ENCODE measurements at places on chromosomes 6 and 20.

DNA sequence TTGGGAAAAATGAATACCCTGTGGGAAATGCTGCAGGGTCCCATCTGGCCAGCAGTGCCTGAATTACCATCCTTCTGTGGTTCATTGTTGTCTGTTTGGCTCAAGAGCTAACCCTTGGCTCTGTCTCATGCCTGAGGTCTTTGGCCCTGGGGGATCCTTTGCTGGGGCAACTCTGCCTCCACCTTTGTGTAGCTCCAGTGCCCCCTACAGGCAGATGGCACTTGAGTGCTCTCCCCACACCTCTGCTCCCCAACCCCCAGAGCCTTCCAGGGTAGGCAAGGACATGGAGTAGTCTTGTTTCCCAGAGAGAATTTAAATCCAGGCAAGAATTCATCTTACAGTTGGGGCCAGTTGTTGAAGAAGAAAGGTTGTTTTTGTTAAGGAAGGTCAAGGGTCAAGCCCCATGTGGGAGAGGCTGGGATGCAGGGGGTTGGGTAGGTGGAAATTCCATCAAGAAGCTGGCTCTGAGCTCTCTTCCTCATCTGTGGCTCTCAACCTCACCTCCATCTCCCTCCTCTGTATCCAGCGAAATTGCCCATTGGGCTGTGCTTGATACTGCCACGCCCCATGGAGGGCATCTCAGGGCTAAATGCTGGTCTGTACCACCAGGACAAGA, 44.2 kb downstream of the ZNF831 start:
- peak; percentile 44 for DNase-seq

DNA sequence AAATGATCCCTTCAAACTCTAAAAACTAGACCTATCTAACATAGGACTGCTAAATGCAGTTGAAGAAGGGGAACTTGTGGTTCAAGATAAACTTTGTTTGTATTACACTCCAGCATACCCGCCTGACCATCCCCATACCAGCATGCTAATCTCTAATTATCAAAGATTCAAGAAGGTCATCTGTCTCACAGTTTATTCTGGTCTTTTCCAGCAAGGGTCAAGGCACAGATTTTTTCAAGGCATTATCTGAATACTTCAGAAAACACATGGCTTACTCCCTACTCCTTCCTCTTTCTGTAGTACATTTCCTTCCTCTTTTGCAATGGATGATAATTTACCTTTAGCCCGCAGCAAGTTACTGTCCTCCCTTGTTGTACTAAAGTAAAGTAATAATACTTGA, 174.1 kb downstream of the PKHD1 start:
- no peak for DNase-seq

GRCh38 chr20:37042986-37043972, 52.5 kb downstream of the RBL1 start:
- DNase-seq: no peak

DNA sequence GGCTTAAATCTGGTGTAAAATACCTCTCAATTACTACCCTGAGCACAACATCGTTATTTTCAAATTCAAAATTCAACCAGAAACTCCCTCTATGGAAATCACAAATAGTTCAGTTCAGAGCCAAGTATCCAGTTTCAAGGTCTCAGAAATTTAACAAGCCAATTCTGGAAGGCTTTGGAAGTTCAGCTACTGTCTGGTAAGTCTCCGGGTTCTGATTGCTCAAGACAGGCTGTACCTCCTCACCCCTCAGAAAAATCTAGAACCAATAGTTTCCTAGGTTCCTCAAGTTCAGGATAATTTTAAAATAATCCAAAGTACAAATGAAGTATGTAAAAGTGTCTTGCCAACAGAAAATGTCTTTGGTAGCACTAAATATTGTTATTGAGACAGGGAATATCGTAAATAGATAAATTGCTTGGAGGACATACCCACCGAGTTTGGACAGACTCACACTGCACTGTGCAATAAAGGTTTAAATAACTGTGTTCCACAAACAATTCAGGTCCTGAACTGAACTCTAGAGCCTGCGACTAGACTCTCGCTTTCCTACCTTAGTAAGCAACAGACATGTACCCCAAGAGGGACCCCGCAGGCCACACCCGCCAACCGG, 729 bp downstream of the ATG5 start:
- DNase-seq: no peak

DNA sequence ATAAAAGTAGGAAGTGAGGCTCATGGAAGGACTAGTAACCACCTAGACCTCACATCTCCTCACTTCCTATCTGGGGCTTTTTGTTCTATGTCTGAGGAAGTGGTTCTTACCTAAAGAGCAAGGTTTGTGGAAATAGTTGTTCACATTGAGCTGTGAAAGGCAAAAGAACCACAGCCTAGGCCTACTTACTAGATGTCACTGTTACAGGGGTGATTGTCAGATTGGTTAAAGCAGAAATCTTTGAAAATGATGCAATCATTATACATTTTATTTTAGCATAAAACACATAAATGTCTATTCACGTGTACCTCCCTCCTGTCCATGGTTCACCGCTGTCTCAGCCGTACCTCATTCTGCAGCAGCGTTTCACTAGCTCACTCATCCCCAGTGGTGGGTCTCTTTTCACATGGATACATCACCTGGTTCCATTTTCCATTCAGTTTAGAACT, 268.8 kb downstream of the TMEM242 start:
- DNase-seq: no peak
